AG10803 (cell line): ENCODE measurements at places on chromosomes 2 and 18.

DNA sequence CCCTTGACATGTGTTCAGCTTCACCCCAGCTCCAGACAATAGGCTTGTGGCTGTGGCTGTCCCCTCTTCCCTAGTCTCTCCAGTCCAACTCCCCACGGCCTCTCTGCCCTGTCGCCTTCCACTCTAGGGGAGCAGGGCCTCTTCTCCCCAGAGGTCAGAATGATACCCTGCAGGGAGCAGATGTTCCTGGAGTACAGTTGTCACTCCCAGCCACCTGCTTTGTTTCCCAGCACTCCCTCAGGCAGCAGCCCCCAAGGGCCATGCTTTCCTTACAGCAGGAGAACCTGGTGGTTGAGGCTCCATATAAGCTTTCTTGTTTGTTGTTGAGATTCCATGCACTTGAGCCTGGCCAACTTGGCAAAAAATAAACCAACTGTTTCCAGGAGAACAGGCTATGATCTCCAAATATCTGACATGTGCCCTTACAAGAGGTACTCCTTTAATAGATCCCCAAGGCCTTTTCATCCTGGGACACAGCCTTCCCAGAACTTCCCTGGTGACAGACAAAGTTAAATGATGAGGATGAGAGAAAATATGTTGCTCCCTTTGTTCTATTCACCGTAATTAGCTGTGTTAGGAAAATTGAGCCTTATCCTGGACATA is 45.1 kb downstream of the DPYSL5 start:
- DNase-seq, result no peak

- DNase-seq, result no peak
These were observed 29.7 kb upstream of the GPC1 start for GRCh38 chr2:240405684-240406313.

DNA sequence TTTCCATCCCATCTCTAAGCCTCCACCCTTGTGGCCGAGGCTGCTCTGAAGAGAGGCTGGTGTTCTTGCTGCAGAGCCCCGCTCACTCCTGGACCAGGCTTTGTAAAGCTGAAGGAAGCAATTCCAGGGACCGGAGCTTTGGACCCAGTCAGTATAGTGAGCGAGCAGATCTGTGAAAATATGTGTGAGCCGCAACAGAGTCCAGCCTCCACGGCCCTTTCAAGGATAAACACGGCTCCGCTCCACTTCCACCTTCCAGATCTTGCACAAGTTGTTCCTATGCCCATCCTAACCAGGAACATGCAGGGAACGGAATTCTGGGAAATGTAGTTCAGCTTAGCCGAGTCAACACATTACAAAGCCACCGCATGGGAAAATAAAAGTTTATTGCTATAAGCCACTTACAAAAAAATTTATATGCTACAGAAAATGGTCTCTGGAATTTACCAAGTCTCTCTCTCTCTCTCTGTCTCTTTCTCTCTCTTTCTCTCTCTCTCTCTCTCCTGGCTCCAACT is 151.7 kb upstream of the ZNF521 start:
- peak; percentile 74 for DNase-seq

DNA sequence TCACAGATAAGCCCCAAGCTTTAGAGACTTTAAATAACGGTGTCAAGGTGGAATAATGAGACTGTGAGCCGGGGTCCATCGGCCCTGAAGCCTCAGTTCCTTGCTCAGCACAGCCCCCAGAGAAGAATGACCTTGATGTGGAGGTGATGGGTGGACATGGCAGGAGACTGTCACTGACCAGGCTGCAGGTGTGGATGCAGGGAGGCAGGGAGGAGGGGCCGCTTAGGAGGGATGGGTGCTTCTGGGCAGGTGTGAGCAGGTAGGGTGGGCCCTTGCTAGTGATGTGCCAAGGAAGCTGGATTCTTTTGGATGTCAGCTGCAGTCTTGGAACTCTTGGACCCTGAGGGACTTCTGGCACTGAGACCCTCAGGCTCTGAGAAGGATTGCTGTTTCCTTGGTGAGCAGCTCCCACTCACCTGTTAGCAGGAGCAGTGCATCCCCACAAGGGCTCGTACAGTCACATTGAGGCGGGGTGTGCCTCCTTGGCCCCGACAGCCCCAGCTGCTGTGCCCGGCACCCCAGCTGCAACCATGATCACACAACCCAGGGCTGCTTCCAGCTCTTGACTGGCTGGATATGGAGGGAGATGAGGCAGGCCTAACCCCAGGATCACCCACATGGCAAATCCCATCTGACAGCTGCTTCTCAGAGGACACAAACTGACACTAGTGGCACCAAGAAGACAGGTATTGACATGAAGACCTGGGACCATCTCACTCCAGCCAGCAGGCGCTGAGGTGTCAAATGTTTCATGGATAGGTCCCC is 209.8 kb upstream of the HDAC4 start:
- no peak for DNase-seq

GRCh38 chr2:235255693-235256092 is 238.2 kb upstream of the AGAP1 start:
- peak; percentile 46 for DNase-seq

DNA sequence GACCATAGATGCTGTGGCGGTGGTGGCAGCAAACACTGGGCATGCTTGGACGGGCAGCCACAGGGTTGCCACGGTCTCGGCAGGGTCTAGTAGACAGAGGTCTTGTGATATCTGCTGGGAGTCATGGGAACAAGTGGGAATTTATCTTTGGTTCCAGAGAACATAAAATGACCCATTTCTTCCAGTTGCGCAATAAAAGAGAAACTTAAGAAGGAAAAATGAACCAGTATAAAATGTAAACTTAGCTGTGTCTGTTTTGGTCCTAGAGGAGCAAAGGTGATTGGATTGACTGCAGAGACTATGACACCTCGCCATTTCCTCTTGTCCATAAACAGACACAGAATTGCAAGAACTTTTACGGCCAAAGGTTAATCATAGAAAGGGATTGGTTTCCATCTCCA is 132.6 kb upstream of the RBBP8 start:
- peak; percentile 40 for DNase-seq

- no peak for DNase-seq
These were observed 12.0 kb upstream of the MBP start for GRCh38 chr18:77144451-77145118.

DNA sequence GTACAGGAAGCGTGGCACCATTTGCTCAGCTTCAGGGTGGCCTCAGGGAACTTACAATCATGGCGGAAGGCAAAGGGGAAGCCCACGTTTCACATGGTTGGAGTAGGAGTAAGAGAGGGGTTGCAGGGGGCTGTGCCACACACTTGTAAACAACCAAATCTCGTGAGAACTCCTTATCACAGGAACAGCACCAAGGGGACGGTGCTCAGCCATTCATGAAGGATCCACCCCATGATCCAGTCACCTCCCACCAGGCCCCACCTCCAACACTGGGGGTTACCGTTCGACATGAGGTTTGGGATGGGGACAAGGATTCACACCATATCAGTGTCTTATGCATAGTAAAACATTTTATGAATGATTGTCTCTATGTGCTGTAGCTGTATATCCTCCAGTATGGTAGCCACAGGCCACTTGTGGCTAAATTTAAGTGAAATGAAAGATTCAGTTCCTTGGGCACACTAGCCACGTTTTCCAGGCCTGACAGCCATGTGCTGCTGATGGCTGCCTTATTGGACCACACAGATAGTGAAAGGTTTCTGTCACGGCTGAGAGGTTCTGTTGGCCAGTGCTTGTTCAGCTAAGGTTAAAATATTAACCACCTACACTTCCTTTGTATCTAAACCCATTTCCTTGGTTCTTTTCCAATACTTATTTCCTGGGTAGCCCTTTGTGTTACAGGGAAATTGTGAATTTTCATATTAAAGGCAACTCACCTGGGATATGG is 77.3 kb downstream of the AGAP1 start:
- no peak for DNase-seq
